Motor neuron (in vitro differentiated cells): ENCODE measurements at places on chromosomes 2 and 18. TPM values are rescaled to one million over a fixed set of nuclear protein-coding genes. Genes with fewer than 3 reads are reported as not detected.
A peak's percentile ranks its signal among the peaks of the same experiment; 100 is the strongest.

DNA sequence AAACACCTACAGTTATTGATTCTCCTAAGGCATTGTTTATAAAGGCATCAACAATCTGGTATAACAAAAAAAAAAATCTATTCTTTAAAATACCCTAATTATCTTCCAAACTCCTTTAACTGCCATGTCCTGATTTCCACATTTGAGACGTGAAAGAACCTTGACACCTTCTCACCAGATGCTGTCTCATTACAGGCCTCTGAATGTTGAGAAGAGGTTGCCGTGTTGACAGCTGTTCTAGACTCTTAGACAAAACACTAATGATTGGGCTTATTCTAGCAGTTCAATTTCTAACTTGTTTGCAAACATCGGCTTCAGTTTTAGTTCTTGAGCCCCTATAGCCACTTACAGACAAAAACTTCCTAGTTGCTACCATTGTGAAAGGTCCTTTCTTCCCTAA is 988.8 kb downstream of the LRP1B start:
- ATAC-seq, result no peak

- ATAC-seq, result no peak
Measured at GRCh38 chr18:63126134-63127069, 193.2 kb downstream of the BCL2 start.

GRCh38 chr2:176018708-176019107 is 16.6 kb upstream of the LNPK start:
- no peak for ATAC-seq

CXCR1 gene
- 0.28 and 0.34 TPM in 2 replicates for total RNA-seq

SAG gene
- total RNA-seq, result 2.5 and 3.7 TPM in 2 replicates

IL1RN gene
- total RNA-seq, result 0.21 TPM in 1 of 2 replicates, not detected in the other

- ATAC-seq, result no peak
Measured at GRCh38 chr18:23710068-23710527, 20.8 kb downstream of the LAMA3 start.

DNA sequence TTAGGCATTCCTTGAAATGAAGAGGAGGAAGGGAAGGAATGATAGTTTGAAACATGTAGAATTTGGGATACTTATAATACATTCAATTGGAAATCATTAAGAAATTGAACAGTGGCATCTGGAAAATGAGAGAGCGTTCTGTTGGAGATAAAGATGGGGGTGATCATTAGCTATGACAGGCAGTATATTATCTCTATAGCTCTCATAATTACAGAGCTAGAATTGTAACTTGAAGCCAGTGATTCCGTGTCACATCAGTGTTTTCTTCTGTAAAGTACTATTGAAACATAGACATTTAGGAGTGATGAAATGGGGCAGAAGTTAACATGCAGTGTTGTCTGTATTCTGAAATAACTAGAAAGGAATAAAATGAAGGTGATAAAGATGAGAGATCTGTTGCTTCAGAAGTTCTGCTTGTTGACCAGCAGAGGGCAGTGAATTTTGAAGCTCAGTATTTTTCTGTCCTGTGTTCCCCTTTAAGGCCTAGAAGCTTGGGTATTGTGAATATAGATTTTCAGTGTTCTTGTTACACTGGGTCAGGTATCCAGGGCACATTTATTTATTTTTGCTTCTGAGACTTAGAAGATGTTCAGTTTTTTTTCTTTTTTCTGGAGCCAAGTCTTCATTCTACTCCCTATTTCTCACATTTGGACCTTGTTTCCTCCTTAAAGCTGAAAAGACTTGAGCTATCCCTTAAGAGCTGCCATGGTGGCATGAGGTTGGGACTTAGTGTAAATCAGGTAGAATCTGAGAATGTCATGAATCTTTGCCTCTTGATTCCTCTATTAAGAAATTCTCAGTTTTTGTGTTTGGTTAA is 157.4 kb downstream of the TAF4B start:
- ATAC-seq, result peak; percentile 76

SLC5A7 gene
- 69.9 and 70.0 TPM in 2 replicates for total RNA-seq

DNA sequence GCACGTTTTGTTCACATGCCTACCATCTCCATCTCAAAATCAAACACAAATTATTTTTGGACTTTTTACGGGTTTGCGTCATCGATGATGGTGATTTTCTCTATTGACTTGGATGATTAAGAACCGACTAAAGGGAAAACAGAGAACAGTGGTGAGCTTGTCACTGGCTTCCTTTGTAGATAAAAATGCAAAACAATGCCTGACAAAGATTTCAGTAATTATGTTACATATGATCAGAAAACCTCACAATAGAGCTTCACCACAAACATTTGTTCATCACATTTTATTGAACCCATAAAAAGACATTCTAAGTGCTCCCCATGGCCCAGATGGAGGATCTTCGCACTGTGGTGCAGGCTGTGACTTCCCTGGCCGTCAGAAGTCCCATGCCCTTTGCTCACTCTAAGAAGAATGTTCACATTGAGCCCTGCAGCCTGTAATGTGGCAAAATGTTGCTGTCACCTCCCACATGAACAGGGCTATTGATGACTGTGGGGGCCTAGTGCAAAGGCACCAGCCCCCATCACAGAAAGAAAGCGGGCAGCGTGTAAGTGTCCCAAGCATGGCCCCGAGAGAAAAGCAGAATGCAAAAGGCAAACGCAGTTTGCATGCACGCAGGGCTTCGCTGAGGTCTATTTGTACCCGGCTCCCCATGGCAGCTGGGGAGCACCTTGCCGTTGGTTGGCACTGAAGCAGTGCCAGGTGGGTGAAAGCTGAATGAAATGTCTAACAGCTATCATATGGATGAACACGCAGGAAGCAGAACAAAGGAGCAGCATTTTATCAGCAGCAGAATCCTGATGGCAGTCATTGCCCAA is 60.6 kb downstream of the BCL2 start:
- ATAC-seq, result no peak

DNA sequence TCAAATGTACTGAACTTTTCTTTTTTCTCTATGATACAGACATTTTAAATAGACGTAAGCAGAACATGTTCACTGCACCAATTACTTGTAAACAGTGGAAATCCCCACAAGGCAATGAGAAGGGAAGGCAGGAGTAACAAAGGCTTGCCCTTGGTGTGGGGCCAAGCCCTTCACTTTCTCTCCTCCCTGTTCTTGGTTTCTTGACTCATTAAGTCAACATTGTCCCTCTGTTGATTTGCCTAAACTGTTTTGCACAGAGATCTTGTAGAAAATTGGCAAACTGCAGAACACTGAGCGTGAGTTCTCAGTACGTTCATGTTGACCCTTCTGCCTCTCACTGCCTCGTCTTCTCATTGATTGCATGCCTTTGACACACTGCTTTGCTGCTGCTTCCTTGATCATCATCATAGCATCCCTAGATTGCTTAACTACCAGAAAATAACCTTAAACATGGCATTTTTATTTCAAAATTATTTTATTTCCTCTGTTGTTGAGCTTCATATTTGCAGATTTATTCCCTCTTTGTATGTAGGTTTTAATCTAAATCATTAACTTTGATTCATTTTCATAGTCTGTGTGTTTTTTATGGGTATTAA is 257.7 kb downstream of the PTGR3 start:
- peak; percentile 43 for ATAC-seq

GRCh38 chr2:126858991-126859390 is 39.7 kb upstream of the TEX51 start:
- no peak for ATAC-seq

GRCh38 chr18:42163321-42163720 is 208.3 kb downstream of the PIK3C3 start:
- no peak for ATAC-seq

DNA sequence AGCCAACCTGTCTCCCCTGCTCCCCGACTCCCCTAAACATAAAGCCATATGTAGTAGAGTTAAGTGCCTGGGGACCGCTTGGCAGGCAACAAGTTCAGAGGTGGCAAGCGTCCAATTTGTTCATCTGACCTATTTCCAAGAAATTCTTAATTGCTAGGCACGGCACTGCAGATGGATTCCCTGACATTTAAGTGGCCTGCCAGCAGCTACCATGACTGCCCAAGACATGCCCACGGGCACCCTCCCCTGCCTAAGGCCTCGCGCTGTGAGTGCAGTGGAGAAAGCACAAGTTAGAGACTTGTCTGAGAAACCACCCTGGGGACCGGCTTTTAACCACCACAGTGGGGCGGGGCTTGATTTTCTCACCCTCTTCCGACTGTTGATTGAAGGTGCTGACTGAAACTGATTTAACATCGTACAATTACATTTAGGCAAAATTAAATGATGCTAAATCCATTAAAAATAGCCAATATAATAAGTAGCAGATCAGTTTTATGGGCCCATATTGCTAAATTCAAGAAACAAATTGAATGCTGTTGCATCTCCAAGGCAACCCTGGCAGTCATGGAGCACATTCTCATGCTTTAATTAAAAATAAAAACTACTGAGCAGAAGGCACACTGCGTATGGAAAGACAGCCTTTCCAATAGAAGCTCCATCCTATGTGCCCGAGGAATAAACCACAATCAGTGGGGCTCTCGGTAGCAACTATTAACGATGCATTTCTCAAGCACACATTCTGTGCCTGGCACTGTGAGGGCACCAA is 163.6 kb upstream of the ACAA2 start:
- no peak for ATAC-seq

GRCh38 chr2:232772531-232772930 is 3.8 kb downstream of the KCNJ13 start:
- ATAC-seq, result no peak

ALPG gene
- 0.38 and 0.39 TPM in 2 replicates for total RNA-seq

DNA sequence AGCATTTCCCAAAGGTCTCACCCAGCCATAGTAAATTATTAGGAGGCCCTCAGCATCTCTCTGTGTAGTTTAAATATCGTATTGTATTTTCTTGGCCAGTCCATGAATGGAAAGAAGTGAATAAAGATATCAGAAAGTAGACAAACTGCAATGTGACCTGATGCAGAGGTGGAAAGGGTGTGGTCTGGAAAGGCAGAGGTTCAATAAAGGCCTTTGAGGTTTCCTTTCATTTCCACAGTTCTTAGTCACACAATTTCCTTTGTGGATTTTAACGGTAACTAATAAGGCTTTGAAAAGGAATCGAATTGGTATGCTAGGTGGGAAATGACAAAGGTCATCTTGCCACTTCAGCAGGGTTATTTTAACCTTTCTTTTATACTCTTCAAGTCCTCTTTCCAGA is 20.1 kb upstream of the WIPF1 start:
- no peak for ATAC-seq

DNA sequence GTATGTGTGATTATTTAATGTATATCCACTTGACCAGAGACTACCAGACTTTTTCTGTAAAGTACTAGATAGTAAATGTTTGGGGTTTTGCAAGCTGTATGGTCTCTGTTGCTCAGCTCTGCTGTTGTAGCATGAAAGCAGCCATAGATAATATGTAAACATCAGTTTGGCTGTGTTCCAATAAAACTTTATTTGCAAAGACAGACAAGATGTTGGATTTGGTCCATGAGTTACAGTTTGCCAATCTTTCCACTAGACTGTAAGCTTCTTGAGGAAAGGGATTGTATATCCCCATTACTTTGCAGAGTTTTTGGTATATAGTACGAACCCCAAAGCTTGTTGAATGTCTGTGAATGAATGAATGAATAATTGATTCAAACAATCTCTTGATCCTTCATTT is 17.2 kb downstream of the REL start:
- no peak for ATAC-seq

DNA sequence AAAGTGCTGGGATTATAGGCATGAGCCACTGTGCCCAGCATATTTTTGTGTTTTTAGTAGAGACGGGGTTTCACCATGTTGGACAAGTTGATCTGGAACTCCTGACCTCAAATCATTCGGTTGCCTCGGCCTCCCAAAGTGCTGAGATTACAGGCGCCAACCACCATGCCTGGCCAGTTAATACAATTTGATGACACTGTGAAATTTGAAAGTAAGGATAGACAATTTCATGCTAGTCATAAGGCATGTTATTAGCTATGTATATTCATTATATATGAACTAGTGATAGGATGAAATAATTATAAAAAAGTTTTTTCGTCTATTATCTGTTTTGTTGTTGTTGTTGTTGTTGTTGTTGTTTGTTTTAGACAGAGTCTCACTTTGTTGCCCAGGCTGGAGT is 8.6 kb upstream of the RIF1 start:
- no peak for ATAC-seq

REG3G gene
- 0.23 TPM in 1 of 2 replicates, not detected in the other for total RNA-seq

DNA sequence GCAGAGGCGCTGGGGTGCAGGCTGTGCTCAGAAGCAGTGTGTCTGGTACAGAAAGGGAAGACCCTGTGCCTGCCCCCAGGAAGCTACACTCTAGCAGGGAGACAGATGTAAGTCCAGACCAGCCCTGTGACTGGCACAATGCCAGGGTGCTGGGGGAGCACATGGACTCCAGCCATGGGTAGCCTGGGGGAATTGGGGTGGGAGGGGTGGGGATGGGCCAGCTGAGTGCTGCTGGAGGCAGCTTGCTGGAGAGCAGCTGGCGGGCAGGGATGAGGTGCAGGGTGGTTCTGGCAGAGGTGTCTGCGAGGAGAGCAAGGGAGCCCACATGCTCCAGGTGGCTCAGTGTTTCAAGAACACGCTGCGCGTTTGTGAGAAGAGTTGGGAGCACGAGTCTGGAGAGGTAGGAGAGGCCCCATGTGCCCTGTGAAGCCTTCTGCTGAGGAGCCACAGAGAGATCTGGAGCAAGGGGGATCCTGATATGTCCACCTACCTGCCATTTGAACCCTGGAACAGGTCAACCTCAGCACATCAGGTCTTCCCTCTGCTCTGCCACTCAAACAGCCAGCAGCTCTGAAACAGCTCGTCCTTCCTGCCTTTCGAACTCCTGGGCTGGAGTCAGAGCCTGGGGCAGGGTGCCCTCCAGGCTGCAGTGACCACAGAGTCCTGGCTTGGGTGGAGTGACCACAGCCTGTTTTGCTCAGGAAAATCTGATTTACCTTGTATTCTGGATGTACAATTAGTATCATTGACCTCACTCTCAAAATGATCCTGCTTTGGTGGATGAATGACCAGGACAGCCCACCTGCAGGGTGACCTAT is 15.1 kb downstream of the ALLC start:
- no peak for ATAC-seq

FOXD4L1 gene
- 1.5 TPM in 1 of 2 replicates, not detected in the other for total RNA-seq

TMEM169 gene
- 0.62 TPM in 1 of 2 replicates, not detected in the other for total RNA-seq

DNA sequence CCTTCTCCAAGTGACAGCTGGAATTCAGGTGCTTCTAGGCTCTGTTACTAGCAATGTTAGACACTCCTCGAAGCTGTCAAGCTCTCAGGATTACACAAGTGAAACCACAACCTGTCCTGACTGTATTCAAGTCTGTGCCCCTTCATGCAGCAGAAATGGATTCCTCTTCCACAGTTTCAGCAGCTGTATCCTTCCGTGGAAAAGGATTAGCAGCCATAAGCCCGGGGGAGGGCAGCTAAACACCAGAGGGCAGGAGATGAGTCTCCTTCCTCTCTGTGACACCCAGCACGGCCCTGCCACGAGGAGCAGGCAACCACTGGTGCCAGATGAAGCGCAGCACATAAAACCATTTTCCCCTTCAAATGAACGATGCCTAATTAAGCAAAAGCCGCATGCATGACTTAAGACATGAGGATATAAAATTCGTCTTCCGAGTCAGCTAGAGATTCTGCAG is 1.2 kb downstream of the ST3GAL5 start:
- ATAC-seq, result peak; percentile 23

DNA sequence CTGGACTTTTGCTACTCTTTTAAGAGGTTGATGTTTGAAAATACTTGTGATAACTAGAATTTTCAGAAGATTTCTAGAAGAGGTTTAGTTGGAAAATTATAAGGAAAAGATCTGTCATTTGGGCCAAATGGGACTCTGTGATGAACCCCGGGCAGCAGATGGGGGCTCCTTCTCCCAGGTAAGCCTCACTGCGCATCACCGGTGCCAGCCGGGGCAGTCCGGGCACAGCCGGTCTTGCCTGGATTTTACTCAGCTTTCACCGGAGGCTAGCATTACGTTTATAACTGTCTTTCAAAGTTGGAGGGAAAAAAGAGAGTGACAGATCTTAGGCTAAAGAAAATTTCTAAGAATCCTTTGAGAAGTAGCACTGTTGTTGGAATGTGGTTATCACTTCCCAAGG is 97.4 kb upstream of the B3GNT7 start:
- no peak for ATAC-seq

- peak; percentile 74 for ATAC-seq
Measured at GRCh38 chr2:174971868-174972781, 33.1 kb downstream of the CHN1 start.

INO80C gene
- total RNA-seq, result 21.6 and 30.6 TPM in 2 replicates
